GM04504 (cell line): ENCODE measurements at places on chromosomes 2 and 18.

- no peak for DNase-seq
Measured at GRCh38 chr18:69947361-69948133, at the start of gene CD226. Gene CD226 (minus strand): TSS chr18:69947873. CDS start chr18:69947406, 467 bp downstream.

DNA sequence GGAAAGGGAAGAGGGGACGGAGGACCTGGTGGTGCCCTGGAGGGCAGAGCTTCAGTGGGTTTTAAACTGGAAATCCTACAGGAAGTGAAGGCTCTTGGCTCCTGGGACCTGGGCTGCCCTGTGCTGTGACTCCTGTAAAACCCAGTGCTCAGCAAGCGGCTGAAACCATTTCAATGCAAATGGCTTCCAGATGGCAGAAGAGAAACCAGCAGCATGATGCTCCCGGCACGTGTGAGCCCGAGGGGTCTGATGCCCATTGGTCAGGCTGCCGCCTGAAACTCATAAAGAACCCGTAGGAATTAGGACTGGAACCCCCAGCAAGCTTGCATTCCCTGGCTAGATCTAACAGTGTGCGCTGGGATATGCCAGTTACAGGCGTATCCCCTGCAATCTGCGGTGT is 109.2 kb upstream of the THOC1 start:
- peak; percentile 58 for DNase-seq

- no peak for DNase-seq
Measured at GRCh38 chr2:48165070-48165753, 258.9 kb upstream of the FBXO11 start.

DNA sequence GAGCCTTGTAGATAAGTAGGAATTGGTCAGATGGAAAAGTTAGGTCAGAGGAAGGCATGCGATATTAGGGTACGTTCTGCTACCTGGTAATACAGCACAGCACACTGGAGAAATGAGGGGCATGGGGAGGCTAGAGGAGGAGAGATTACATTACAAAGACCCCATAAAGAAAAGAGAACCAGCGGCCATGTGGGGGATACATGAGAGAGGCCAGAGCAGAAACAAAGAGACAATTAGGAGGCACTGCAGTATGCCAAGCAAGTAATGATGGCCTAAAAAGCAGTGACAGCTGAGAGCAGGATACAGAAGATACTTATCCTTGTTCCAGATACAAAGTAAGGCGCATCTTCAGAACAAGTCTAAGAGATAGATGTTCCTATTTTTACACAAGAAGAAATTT is 40.0 kb downstream of the TXNL1 start:
- DNase-seq: no peak

DNA sequence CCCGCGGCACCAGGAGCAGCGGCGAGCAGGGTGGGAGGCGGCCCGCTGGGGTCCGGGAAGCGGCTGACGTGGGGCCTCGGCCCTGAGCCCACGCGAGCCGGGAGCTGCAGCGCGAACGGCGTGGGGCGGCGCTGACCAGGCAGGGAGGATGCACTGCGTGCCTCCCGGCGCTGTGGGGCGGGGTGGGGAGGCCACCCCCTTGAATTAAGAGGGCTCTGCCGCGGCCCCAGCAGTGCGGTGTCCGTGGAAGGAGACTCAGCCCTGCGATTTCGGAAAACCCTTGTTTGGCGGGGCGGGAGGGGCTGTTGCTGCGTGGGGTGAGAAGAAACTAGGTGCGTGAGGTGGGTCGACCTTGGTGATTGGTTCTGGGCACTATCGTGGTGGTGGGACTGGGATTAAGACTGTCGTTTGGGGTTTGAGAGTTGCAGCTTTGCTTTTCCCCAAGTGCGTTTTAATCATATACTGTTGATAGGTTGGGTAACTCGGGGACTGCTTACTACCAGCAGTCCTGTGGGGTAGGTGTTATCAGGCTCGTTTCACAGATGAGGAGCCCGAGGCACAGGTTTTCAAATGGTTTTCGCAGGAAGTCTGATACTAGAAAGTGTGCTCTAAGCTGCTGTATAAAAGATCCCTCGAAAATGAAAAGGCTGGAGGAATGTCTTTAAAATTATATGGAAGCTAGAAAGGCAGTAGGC is 722 bp downstream of the ACSL3 start:
- DNase-seq: no peak

DNA sequence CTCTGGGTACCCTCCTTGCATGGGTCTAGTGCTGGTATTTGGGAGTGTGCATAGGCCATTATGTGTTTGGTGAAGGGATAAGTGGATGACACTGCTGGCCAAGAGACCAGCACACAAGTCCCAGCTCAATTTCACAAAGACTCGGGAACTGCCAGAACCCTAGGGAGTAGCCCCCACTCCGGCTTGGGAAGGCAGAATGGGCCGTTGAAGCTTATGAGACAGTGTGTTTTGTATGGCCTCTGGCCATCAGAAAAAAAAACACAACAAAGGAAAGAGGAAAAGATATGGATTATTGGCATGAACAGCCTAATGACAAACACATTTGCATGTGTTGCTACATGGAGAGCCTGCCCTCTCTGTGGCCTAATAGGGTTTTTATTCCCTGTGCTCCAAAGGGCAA is 144.2 kb downstream of the TTC32 start:
- no peak for DNase-seq

- no peak for DNase-seq
Measured at GRCh38 chr2:105754994-105755393, 10.3 kb downstream of the NCK2 start.

- DNase-seq: no peak
Measured at GRCh38 chr2:124678043-124678442, 653.0 kb downstream of the CNTNAP5 start.

GRCh38 chr2:128577141-128577930 is 258.7 kb upstream of the HS6ST1 start:
- no peak for DNase-seq

- no peak for DNase-seq
Measured at GRCh38 chr2:109476641-109477441, 136.9 kb downstream of the SEPTIN10 start.

DNA sequence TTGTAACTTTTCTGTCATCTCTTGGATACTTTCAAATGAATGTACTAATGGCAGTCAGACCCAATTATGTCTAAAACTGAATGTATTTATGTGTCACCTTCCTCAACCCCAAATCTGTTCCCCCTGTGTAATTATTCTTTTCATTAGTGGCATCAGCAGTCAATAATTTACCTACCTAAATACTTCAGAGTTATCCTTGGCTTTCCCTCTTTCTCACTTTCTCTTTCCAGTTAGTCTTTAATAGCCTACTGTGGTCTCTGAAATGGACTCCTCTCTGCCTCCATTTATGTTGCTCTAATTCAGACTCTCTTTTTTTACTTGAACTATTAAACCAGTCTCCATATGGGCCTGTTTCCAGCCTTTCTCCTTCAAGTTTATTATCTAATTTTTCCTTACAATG is 21.0 kb downstream of the C18orf63 start:
- no peak for DNase-seq

- DNase-seq: no peak
Measured at GRCh38 chr2:68857855-68858456, 13.2 kb downstream of the BMP10 start.

DNA sequence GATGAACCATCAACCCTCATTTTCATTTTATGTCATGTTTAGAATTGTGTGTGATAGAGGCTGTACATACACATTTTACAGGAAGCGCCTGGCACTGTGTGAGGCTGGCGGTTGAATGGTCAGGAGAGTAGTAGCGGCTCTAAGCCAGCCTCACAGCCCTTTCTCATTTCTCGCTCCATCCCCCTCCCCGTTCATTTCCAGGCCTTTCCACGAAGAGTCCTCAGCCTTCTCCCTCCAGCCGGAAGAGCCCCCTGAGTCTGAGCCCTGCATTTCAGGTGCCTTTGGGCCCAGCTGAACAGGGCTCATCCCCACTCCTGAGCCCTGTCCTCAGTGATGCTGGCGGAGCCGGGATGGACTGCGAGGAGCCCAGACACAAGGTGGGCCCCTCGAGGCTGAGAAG is 51.8 kb downstream of the STK25 start:
- DNase-seq: no peak

GRCh38 chr2:88053296-88053695 is 2.3 kb downstream of the KRCC1 start:
- DNase-seq: peak; percentile 90

DNA sequence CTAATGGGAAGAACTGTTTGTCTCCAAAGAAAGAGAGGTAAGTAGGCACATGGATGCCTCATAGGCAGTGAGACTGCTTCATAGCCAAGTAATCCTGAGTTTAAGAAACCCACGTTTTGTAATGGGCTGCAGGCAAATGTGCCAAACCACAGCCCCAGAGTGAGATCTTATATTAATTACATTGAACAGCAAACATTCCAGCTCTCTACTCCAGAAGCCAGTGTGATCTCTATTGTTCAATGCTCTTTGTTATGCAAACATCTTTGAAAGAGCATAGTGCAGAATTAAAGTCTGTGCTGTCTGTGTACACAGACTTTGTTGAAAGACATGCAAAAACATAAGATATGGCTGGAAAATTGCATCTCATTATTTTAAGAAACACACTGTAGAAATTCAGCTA is 720.8 kb upstream of the REG3G start:
- DNase-seq: no peak

DNA sequence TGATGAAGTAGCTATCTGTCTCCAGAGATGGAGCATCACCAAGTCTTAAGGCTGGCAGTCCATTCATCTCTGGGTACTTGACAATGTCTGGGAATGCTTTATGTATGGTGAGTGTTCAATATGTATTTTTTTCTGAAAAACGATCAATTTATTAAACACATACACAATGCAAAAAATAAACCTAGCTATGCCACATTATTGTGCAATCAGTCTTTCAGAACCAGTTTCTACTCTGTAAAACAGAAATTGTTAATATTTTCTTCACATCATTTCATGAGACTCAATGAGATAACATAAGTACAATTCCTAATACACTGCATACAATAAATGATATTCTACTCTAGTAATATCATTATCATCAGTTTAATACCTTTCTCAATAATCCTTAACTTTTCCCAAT is 122.5 kb downstream of the PIGN start:
- no peak for DNase-seq

DNA sequence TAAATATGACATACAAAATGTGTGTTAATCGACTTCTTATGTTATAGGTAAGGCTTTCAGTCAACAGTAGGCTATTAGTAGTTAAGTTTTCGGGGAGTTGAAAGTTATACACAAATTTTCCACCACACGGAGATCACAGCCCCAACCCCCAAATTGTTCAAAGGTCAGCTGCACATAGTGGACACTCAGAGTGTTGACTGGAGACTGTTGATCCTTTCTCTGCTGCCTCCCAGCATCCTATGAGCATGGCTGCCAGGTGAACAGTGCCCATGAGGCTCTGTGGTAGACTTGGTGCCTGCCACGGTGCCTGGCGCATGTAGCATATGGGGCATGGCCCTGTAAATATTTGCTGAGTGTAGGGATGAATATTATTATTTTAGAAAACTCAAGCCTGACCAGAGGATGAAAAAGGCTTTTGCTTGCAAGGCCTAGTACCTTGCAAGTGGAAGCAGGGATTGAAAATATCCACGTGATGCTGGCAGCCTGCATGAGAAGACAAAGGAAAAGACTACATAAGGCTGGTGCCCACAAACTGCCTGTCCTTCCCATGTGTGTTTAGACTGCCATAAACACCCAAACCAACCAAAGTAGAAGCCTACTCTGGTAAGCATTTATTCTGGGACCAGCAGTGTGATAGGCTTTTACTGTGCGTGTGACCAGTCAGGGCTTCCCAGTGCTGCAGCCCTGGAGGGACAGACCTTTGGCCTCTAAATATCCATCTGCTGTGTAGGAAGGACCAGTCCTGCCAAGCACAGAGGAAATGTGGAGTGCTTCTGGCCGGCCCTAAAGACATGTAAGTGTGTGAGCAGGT is 226.1 kb downstream of the LDLRAD4 start:
- no peak for DNase-seq

DNA sequence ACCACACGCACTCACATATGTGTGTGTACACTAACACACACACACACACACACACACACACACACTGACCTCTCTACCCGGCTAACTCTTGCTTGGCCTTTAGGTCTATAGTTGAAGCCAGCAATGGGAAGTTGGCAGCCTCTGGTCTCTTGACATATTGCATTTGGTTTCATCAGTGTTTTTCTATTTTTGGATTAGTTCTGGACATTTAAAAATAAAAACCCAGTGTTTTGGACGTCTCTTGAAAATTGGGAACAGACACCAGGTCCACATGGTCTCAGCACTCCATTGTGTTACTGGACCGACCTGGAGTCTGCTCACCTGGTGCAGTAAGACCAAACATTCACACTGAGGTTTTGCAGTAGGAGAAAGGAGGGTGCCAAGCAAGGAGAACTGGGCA is 50.4 kb upstream of the AFF3 start:
- no peak for DNase-seq

GRCh38 chr18:40380686-40381439 is 1574.2 kb upstream of the PIK3C3 start:
- DNase-seq: no peak

- DNase-seq: no peak
Measured at GRCh38 chr2:118923371-118923770, 18.6 kb upstream of the MARCO start.

GRCh38 chr2:65120990-65121693 is 8.8 kb downstream of the RAB1A start:
- DNase-seq: no peak

DNA sequence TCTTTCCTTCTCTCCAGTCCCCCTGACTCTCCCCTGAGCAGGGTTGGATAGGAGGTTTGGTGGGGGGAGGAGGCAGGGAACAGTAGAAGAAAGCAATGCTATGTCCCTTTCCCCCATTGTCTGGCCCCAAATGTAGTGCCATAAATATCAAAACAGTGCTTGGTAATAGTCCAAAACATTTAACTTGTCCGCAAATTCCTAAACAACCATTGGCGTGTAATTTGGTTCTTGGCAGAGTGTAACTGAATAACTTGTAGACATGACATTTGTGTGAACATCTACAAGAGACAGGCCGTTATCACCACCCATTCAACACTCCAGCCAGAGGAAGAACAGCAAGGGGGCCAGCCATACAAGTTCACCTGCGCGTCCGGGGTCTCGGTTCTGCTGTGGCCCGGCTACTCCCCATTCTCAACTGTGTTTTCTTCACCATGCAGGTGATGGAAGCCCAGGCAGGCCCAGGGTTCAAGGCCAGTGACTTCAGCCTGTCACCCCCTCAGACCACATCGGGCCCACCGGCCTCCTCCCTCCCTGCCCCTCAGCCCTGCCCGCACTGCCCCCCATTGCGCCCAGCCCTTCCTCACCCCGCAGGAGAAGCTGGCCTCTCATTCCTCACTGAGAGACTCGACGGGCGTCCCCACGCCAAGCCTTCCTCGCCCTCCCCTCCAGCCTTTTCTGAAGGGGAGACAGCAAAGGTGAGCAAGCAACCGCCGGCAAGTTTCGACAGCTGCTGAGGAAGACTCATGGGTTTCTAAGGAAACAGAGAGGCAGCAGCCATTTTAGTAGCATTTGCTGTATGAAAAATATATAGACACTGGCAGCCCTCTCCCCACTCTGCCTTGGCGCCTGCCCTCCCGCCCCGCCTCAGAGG is 699 bp upstream of the RAPGEF4 start:
- no peak for DNase-seq

- DNase-seq: no peak
Measured at GRCh38 chr18:23228102-23229061, 93.1 kb downstream of the CABLES1 start.
